Lung microvascular endothelial cell (primary cell): ENCODE measurements at places on chromosomes 13 and 19. TPM values are rescaled to one million over a fixed set of nuclear protein-coding genes. Genes with fewer than 3 reads are reported as not detected.

SPIB gene
- total RNA-seq, result not detected in 2 replicates

SPRED3 gene
- under 0.01 and 0.87 TPM in 2 replicates for total RNA-seq

EMP3 gene
- 4.0 and 7.4 TPM in 2 replicates for total RNA-seq

IL17D gene
- 2.4 and 3.4 TPM in 2 replicates for total RNA-seq

LGI4 gene
- not detected in 2 replicates for total RNA-seq

ZNF729 gene
- not detected in 2 replicates for total RNA-seq

SERTAD3 gene
- total RNA-seq, result 18.3 and 27.2 TPM in 2 replicates

CDX2 gene
- not detected in 2 replicates for total RNA-seq

RAB8A gene
- 79.8 and 114 TPM in 2 replicates for total RNA-seq

FCAR gene
- total RNA-seq, result not detected in 2 replicates

HPN gene
- total RNA-seq, result under 0.01 TPM in 2 replicates

CEACAM20 gene
- total RNA-seq, result not detected in 2 replicates

GAPDHS gene
- total RNA-seq, result not detected in 2 replicates

DNA sequence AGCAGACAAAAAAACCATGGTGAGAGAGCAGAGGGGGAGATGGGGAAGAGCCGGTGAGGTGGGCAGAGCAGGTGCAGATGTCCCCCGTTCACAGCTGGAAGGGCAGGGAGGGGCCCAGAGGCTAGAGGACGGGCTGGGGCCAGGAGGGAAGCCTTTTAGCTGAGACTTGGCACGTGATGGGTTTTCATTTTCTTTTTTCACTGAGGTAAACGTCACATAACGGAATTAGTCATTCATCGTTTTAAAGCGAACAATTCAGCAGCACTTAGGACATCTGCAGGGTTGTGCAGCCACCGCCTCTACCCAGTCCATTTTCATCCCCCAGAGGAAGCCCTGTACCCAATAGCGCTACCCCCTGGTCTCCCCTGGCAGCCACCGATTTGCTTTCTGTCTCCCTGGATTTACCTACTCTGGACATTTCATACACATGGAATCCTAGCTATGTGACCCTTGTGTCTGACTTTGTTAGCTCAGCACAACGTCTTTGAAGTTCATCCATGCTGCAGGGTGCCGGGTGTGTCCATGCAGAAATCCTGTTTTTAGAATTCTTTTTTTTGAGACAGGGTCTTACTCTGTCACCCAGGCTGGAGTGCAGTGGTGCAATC, 16.0 kb upstream of the EMC10 start:
- no peak for DNase-seq

GRCh38 chr19:45103156-45103507, 10.2 kb downstream of the PPP1R37 start:
- DNase-seq, result no peak

GRCh38 chr13:44307844-44308243, 65.8 kb upstream of the SERP2 start:
- no peak for DNase-seq

DNA sequence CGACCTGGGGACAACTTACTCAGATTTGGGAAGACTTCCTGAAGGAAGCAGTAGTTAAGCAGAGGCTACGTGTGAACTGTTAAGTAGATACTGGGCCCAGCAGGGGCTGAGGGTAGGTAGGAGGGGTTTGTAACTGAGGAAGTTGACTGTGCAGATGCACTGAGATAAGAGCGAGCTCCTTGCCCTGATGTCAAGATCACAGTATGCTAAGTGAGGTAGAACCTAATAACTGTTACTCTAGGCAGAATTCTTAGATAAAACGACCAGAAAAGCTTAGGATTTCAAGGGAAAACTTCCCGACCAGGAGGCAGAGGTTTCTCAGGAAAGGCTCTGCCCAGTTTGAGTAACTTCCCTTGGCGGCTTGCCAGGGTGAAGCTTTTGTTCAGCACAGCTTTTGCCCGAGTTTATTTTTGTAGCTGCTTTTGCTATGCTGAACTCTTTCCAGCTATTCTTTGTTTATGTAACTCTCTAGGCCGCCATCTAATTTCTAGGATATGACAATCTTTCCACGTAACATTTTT, 632.1 kb downstream of the DIAPH3 start:
- peak; percentile 98 for DNase-seq

DNA sequence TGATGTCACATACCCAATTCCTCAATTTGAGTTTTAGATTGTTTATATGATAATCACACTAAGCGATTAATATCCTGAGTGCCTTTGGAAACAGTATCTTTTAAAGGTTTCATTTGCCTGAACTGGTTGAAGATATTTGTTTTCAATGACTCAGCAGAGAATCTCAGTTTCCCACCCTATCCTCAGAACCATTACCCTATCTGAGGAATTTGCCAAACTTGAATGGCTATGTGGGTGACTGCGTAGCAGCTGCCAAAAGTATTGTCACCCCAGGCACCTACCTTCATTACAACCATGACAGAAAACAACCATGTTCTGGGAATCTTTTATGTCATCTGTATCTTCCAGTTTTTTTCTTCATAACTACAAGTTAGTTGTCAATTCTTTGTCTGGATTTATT, 440.1 kb upstream of the NBEA start:
- DNase-seq, result no peak

GRCh38 chr13:97058391-97058790, 64.1 kb upstream of the OXGR1 start:
- no peak for DNase-seq

DNA sequence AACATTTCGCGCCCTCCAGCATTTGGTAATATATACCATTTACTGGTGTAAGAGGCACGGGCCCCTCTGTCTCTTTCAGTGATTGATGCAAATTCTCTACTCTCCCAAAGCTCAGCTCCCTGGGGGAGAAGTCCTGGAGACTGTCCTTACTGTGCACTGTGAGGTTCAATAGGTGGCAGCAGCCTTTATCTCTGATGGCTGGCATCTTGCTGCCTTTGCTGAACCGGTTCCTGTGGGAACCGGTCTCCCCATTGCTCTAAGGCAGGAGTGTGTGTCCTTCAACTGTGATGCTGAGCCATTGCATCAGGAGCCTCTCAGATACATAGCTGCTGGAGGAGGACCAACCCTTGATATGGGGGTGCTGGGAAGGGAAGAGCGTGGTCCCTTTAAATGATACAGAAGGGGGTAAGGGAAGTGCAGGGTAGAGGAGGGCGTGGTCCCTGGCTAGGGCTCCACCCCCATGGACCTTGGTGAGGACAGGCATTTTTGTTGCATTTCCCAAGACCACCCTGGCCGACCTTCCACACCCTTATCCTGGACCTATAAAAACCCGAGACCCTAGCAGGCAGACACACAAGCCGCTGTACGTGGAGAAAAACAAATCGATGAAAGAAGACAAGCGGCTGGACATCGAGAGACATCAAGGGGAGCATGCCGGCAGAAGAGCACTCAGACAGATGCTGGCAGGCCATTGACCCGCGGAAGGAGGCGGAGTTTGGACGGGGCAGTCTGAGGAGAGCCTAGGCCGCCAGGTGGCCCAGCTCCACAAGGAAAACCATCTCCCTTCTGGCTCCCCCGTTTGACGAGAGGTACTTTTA, 41.1 kb upstream of the GTF3A start:
- DNase-seq, result no peak

DNA sequence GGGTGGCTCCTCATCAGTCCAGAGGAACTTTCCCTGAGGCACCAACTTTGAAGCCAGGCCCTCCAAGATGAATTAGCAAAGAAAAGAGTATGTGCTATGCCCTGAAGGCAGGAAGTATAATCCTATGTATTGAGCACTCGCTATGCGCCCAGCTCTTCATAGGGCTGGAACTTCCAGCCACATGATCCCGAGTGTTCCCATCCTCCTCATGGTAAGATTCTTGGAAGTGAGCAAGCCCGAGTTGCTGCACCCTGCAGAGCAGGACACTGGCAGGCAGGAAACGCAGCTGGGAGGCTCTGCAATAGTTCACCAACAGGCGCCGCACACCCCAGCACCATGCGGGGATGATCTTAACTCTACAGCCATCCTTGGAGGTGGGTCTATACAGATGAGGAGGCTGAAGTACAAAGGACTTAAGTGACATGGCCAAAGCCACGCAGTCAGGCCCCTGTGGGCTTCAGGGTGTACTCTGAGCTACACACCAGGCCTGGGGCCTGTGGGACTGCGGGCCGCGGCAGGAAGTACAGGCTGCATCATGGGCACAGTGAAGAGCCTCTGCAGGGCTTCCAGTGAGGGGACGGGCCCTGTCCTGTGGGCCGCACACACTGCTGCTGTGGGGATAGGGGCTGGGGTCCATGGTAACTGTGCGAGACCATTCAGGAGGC, 25.1 kb downstream of the C19orf47 start:
- no peak for DNase-seq

DNA sequence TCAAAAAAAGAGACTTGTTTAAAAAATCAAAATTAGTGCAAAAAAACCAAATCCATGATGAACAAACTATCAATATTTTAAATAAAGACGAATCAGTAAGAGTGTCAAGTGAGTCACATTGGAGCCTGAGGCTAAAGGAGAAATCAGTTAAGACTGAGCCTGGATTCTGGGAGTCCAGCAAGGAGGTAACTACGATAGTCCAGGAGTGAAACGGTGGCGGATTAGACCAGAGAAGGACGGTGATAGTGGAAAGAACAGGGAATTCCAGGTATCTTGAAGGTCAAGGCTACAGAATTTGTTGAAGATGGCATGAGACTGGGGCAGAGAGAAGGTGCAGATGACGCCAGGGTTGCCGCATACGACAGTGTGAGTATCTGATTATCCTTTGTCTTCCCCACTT, 7.0 kb upstream of the NPAS1 start:
- no peak for DNase-seq

DNA sequence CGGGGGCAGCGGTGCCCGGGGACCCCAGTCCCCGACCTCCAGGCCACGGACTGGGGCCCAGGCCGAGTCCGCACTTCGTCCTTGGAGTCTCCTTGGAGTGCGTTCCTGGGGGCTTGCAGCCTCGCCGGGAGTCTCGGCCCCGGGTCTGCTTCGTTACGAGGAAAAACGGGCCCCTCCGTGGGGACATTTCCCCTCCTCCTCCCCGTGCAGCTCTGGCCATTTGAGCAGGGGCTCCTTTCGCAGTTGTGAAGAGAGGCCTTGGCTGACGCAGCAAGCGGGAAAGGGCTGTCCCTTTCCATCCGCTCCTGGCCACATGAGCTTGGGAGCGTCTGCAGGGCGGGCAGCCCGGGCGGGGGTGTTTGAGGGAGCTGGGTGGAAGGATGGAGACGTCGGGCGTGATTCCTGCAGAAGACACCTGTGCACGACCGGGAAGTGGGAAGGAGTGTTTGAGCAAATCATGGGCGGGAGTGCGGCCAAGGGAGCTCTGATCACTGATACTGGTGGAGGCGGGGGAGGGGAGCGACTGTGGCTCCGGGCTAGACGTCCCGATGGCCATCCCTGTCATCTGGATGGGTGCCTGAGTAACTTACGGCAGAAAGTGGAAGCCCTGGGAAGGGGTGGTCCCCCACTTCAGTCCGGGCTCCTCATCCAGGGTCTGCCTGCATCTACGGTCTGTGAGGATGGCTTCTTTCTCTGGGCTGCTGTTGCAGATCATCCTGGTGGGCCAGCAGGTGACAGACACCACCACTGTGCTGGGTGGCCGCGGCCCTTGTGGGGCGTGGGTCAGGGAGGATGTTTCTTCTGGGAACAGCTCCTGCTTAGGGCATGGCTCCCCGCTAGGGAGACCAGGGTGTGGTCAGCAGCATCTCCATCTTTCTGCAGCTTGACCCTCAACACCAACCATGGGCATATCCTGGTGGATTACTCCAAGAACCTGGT, 736 bp downstream of the GPI start:
- peak; percentile 61 for DNase-seq

- no peak for DNase-seq
Measured at GRCh38 chr13:41678249-41678648, 220.9 kb downstream of the RGCC start.

- DNase-seq, result no peak
Measured at GRCh38 chr19:30122431-30122830, 180.4 kb downstream of the URI1 start.

DNA sequence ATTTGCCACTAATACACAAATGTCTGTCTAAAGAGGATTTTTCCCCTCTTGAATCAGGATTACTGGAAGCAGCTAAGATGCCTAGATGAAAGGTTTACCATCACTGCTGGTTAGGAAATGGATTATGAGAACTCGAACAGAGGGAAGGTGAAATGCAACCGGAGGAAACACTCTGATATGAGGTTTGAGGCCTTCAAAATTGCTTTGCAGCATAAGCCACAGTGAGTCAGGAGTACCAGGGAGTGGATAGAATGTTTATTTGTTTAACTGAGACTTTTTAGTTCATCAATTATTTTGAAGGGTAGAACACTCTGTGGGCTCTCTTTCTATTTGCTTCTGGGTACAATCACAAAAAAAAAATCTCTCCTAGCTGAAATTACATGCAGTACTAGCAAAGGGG, 18.1 kb downstream of the CDADC1 start:
- no peak for DNase-seq

DNA sequence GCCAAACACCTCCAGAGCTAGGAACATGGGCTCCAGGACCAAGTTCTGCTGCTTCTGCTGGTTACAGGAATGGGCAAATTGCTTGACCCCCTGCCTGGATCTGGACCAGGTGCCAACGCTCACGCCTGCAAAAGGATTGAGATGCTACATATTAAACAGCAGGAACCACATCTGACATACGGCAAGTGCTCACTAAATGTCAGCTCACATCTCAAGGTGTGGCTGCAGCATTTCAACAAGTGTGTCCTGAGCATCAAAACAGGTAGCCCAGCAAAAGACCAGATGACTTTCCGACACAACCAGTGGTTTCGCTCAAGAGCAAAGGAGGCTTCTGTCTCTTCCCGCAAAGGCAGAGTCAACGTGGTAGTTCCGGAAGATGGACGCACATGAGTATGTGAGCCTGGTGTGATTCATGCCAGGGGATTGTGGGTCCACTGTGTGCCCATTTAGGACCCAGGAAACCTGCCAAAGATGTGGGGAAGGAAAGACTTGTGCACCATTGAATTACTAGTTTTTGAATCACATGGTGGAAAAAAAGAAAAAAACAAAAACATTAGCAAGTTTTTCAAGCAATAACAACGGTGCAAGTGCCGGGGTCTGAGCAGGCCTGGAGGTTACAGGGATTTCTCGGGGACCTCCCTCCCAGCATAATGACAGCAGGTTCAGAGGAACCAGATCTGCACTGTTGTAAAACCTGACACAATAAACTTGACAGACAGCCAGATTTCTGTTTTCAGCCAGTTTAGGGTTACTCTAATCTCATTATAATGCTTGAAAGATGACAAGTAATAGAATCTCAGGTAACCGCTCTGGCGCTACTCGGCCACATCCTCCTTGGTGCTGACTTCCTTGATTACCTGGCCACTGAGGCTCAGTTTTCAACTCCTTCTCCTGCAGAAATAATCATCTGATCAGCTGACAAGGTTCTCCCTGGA, 77.9 kb downstream of the SOX1 start:
- no peak for DNase-seq

- DNase-seq, result no peak
Measured at GRCh38 chr13:73993661-73994060, 140.5 kb downstream of the KLF12 start.
